ENCODE measurements at places on chromosomes 7 and 10.

- DNase-seq = no peak
Observed at GRCh38 chr7:36670585-36671431, 53.5 kb downstream of the AOAH start.

- DNase-seq = no peak
Observed at GRCh38 chr7:108384716-108385483, 71.3 kb downstream of the NRCAM start.

- no peak for DNase-seq
Observed at GRCh38 chr7:154842591-154842990, 160.3 kb downstream of the PAXIP1 start.

GRCh38 chr7:8260871-8261694 lies 884 bp downstream of the ICA1 start:
- no peak for DNase-seq

DNA sequence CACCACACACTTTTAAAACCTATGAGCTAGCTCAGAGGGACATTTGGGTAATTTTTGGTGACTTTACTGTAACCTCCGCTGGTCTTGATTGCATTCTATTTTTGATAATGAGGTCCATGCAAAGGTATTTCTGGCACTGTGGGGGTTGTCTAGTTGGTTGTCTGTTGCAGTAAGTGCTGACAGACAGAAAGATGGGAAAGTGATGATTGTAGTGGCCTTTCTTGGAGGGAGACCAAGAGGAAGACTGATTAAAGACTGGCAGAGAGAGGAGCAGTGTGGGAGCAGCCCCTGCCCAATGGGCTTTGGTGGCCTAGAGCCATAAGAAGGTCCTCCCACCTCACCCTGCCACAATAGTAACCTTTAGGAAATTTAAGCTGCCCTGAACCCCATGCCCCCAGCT lies 173.4 kb upstream of the CTBP2 start:
- no peak for DNase-seq

DNA sequence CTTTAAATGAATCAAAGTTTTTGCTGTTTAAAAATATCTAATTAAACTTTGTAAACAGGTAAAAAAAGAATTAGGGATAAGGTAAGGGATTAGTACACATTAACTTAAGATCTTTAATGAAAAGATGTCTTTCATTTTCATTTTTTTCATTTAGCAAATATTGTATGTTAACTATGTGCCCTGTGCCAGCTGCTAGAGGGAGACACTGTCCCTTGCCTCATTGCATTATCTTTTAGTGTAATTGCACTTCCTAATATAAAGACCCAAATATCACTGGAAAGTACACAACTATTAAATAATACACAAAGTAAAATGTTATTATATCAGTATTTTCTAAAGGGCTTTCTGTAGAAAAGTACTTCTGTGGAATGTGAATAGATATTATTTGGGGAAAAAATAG lies 102.7 kb downstream of the GPR37 start:
- no peak for DNase-seq

GRCh38 chr7:139885511-139885910 lies 56.4 kb downstream of the TBXAS1 start:
- no peak for DNase-seq

GRCh38 chr10:84567133-84567532 lies 238.7 kb downstream of the CCSER2 start:
- no peak for DNase-seq

DNA sequence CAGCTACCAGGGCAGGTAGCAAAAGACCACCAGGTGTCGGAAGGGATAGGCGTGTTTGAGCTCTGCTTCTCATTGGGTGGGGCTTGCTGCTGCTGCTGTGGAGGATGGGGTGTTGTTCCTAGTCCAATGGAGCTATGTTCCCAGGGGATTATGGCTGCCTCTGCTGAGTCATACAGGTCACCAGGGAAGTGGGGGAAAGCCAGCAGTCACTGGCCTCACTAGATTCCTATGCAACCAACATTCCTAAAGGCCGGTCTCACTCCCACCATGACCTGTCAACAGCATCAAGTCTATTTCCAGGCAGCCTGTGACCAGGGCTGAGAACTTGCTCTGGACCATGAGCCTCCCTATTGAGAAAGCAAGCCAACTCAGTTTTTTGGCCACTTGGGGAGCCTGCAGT lies 1160.8 kb downstream of the REEP3 start:
- DNase-seq = no peak

GRCh38 chr10:122237331-122237990 lies 33.6 kb upstream of the BTBD16 start:
- no peak for DNase-seq

DNA sequence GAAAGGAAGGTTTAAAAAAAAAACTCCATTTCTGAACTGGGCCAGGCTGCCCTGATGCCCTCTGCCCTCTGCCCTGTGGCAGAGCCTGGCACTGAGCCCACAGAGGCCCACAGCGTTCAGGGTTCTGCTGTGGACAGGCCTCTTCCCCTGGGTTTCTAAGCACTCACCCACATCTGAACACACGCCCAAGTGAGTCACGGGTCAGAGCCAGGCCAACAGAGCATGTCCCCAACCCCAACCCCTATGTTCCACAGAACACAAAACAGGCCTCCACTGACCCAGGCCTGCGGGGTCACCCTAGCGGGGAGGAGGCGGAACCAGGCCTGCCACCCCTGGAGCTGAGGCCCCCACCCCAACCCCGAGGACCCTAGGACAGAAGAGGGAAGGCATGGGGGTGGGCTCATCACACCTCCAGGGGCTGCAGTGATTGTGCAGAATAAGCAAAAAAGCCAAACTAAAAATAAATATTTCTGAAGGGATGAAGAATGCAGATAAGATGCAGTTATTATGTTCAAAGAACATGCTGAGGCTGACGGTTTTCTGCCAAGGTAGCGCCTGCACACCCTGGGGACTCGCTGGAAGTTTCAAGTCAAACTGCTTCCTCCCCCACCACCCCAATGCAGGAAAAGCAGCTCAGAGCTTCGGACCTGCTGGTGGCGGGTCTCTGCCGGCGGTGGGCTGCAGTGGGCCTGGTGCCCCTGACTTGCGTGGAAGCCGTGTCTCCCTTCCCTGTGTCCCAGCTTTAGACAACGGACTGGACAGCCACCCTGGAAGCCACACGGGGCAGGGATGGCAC lies 5.4 kb downstream of the WDR86 start:
- DNase-seq = no peak

DNA sequence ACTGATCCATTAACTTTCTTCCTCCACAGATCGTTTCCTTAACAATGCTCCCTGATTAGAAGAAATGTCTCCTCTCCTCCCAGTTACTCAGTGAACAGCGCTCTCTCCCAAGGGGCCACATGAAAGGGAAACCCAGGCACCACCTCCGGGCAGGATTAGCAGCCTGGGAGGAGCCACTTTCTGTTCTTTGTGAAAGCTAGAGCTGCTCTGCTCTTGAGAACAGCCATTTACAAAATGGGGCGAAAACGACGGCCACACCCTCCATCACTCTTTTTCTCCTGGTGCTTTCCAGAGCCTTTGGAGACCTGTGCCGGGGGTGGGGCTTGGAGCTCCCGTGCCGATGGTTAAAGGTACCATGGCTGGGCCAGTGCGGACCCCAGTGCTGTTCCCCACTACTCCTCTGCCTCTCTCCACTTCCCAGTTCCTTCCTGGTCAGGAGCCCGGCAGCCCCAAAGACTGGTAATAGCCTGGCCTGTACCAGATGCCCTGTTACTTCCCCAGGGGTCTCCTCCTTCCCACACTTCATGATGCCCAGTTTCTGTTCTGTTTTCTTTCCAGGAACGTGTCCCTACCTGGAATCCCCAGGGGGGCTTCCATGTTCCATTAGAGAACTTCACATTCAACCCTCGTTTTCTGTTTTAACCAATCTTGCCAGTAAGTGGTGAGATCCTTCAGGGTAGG lies 402.9 kb upstream of the GALNT17 start:
- DNase-seq = no peak

- DNase-seq = no peak
Observed at GRCh38 chr10:30744106-30744505, 114.6 kb upstream of the LYZL2 start.

DNA sequence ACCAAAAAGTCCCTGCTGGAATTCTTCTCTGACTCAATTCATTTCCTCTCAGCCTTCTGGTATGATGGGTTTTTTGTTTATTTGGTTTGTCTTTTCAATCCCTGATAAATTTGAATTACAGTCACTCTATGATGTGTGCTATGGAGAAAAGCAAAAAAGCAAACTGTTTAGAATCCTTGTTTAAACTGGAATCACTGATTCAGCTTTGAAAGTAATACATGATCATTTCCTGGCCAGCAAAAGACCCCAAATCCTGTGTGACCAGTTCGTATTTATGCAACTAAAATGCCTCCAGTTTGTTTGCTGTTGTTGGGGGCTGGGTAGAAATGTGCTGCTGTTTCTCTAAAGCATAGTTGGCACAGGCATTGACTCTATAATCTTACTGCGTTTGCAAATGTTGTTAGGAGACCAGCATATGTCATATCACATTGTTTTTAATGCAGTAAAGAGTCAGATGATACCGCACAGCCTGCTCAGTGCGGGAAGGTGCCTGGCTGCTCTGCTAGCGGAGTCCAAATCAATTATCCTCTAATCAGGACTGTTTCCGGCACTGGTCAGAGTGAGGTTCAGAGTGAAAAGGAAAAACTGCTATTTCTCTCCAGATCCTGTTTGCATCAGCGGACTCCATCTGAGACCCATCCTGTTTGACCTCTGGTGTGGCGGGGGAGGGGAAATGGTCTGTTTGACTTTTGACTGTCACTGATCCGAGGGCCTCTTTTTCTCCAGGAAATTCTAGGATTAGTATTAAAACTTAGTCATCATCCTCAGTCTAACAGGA lies 40.6 kb upstream of the ADD3 start:
- DNase-seq = no peak

GRCh38 chr7:17530244-17530643 lies 231.8 kb downstream of the AHR start:
- peak; percentile 85 for DNase-seq

- peak; percentile 56 for DNase-seq
Observed at GRCh38 chr10:130109796-130110245, 809 bp downstream of the C10orf143 start.

- DNase-seq = no peak
Observed at GRCh38 chr7:37216156-37216852, 232.4 kb downstream of the ELMO1 start.

DNA sequence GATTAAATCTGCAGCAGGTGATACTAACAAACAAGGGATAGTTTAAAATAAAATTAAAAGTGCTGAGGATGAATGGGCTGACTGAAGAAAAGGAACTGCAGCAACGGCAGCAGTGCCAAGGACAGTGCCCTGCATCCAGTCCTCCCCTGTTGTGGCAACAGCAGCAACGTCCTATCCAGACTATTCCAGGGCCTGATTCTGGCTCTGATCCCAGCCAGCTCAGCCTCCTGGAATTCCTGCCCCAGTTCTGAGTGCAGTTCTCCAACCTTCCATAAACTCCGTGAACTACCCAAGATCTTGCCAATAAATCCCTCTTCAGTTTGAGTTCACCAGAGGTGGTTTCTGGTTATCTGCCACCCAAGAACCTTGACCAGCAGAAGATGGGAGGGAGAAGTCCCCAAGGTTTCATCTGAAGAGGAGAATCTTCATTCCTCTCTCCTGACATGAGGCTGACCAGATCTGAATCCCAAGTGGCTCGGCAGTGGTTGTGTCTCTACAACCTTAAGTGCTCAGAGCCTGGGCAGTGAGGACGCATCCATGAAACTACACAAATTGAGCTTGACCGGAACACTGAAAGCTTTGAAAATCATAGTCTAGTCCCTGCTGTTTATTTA lies 115.8 kb downstream of the SORBS1 start:
- peak; percentile 34 for DNase-seq

DNA sequence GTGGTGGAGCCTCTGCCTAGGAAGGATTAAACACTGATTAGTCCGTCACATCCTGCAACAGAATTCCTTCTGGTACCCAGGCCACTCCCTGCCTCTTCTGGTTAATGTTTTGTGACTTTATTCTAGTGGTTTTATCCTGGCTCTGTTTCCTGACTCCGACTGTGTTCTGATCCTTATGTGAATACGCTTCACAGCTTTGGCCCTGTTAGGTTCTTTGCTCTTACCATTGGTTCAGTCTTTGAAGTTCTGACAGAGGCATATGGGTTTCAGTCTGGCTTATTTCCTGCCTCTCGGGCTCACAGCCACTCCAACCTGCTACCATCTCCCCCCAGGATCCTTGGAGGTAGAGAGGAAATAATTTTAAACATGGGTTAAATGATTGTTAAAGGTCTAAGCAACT lies 23.2 kb upstream of the FGL2 start:
- DNase-seq = no peak

DNA sequence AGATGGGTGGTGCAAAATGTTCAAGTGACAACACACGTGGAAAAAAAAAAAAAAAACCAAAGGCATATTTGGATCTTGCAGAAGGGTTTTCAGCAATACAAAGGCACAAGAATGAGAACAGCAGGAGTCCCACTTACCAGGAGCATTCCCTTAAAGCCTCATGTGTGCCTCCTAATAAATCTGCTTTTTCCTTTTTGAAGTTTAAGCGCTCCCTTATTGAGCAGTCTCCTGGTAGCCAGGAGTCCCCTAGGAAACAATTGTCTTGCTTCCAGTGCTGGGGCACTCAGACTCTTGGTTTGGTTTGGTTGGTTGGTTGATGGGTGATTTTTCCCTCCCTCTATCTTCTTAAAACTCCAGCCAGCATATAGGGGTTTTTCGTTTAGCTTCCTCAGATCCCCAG lies 321.8 kb upstream of the NFE2L3 start:
- no peak for DNase-seq

DNA sequence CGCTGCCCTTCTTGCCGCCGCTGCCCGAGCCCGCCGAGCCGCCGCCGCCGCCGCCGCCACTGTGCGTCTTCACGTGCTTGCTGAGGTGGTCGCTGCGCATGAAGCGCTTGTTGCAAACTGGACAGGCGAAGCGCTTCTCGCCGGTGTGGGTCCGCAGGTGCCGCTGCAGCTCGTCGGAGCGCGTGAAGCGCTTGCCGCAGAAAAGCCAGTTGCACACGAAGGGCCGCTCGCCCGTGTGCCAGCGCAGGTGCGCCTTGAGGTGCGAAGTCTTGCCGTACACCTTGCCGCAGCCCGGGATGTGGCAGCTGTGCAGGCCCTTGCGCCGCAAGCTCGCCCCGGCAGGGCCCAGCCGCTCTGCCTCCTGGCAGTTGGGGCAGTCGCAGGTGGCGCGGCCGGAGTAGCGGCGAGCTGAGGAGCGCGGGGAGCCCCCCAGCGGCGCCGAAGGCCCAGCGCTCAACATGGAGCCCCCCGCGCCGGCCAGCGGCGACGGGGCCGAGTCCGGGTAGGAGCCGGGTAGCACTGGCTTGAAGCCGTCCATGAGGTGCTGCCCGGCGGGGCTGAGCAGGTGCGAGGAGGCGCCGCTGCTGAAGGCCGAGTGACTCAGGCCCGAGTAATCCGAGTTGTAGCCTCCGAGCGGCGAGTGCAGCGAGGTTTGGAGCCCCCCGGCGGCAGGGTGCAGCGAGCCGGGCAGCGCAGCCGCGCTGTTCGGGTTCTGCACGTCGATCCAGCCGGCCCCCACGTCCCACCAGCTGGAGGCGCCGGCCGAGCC lies 2.1 kb downstream of the SP8 start:
- no peak for DNase-seq

DNA sequence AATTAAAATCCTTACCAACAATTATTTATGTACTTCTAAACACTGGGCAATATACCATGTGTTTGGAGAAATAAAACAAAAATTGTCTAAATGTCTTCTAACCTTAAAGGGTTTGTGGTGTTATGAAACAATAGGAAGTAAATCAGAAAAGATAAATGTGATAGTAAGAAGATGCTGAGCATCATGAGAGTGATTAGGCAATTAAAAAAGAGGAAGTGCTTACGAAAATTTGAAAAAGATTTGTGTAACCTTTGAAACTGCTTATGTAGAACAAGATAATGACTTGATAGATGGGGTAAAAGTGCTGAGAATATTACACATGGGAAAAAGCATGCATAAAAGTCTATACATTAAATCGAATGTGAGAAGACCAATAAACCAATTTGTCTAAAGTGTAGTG lies 573.4 kb upstream of the CNTNAP2 start:
- DNase-seq = no peak

Data from non-pigmented ciliary epithelial cell (primary cell).